Tracheal epithelial cell (primary cell): ENCODE measurements at places on chromosomes 2 and 18. TPM values are rescaled to one million over a fixed set of nuclear protein-coding genes. Genes with fewer than 3 reads are reported as not detected.

SLC9A2 gene
- under 0.01 and 1.2 TPM in 2 replicates for total RNA-seq

MROH2A gene
- total RNA-seq, result not detected in 2 replicates

CPO gene
- not detected in 2 replicates for total RNA-seq

EML6 gene
- total RNA-seq, result 0.43 and 0.48 TPM in 2 replicates

ANKRD30BL gene
- total RNA-seq, result under 0.01 TPM in 1 of 2 replicates, not detected in the other

UGT1A8 gene
- total RNA-seq, result under 0.01 and 0.43 TPM in 2 replicates

GPR155 gene
- 1.7 and 2.3 TPM in 2 replicates for total RNA-seq

AQP12A gene
- total RNA-seq, result not detected in 2 replicates

LDLRAD4 gene
- 0.24 TPM in 1 of 2 replicates, not detected in the other for total RNA-seq
